ENCODE measurements at places on chromosomes 11 and 22. TPM values are rescaled to one million over a fixed set of nuclear protein-coding genes. Genes with fewer than 3 reads are reported as not detected.

Gene PRG2
- total RNA-seq: not detected

Gene KRTAP5-1
- total RNA-seq: not detected

Gene LUZP2
- total RNA-seq: under 0.01 TPM

Gene PRR33
- total RNA-seq: not detected

Gene KRTAP5-8
- not detected for total RNA-seq

Gene KCNJ4
- not detected for total RNA-seq

Gene APOL5
- not detected for total RNA-seq

Gene TRIM29
- 1.1 TPM for total RNA-seq

Gene UPK3A
- total RNA-seq: not detected

Gene SMCO4
- total RNA-seq: 6.6 TPM

Gene ELMOD1
- under 0.01 TPM for total RNA-seq

Gene SLC5A12
- total RNA-seq: not detected

Gene BTBD18
- total RNA-seq: not detected

Gene APOL3
- total RNA-seq: 29.0 TPM

Gene RAPSN
- not detected for total RNA-seq

Gene SSTR3
- not detected for total RNA-seq

Gene MS4A6A
- not detected for total RNA-seq

Gene NRXN2
- total RNA-seq: 9.2 TPM

Gene C22orf31
- not detected for total RNA-seq

Gene MS4A8
- total RNA-seq: not detected

Gene HYLS1
- 12.5 TPM for total RNA-seq

Gene C11orf16
- not detected for total RNA-seq

Gene MS4A6E
- not detected for total RNA-seq

Gene TRPC6
- under 0.01 TPM for total RNA-seq

Gene WBP2NL
- not detected for total RNA-seq

Gene LTO1
- 22.3 TPM for total RNA-seq
